ENCODE measurements at places on chromosomes 5 and 9. TPM values are rescaled to one million over a fixed set of nuclear protein-coding genes. Genes with fewer than 3 reads are reported as not detected.

DNA sequence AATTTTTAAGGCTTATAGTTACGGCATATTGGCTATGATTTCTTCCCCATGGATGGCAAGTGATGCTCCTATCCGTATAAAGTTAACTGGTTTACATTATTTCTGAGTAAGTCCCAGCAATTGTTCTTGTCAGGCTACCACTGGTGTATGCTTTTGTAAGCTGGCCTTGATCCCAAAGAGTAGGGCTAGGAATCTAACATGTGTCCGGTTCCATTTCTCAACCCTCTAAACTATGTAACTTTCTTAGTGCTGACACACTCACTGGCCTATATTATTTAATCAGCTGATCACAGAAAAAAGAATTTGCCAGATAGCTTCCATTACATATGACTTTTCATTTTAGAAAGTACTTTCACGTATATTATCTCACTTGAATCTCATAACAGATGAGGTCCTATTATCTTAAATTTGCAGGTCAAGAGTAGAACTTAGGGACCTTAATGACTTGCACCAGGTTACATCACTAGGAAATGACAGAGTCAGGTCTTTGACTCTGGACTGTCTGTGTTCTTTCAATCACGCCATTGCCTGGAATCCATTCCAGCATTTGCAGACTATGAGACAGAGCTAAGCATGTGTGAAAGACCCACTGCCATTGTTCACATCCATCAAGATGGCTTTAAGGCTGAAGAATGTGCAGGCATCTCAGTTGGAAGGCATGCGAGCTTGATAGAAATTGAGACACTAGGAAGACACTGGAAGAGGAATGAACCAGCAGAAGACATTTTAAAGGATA lies 362.9 kb downstream of the ARRDC3 start:
- DNase-seq = no peak

GRCh38 chr5:112062181-112062580 lies 305.2 kb upstream of the NREP start:
- DNase-seq = no peak

DNA sequence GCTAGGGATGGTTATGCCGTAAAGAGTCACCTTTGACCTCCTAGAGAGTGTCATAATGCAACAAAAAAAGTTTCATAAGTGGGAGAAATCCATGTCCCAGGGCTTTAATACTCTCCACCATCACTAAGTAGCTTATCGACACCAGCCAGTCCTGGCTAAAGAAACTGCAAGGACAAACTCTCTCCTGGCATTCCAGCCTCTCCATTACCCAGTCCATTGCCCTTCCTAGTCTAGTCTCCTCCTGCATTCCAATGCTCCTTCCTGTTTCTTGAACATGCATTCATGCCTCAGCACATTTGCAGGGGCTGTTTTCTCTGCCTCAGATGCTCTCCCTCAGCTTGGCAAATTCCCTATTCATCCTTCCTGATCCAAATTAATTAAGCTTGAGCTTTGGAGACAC lies 364.1 kb downstream of the BRINP1 start:
- peak; percentile 35 for DNase-seq

- DNase-seq = peak; percentile 20
These were observed 12.1 kb downstream of the CCL28 start for GRCh38 chr5:43400082-43400481.

DNA sequence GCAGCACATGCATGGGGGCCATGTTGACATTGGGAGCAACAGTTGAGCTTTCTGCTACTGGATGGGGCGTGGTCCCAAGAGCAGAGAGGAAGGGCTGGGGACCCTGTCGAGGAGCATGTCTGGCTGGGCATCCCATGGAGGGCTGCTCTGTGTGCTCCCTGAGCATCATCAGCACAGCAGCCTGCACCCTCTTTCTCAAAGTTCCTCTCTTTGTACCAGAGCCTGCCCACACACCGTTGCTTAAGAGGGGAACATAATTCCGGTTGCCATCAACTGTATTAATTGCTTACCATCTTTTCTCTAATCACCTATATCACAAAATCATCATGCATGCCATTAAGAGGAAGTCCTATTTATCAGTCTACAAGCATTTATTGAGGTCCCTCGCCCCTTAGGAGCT lies 55.2 kb upstream of the DIRAS2 start:
- DNase-seq = no peak

DNA sequence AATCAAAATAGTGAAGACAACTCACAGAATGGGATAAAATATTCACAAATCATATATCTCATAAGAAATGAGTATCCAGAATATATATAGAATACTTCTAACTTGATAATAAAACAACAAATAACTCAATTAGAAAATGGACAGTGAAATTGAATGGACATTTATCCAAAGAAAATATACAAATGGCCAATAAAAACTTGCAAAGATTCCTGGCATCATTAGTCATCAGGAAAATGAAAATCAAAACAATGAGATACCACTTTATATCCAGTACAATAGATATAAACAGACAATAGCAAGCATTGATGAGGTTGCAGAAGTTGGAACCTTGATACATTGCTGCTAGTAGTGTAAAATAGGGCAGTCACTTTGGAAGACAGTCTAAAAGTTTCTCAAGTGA lies 12.8 kb upstream of the TLR4 start:
- peak; percentile 46 for DNase-seq

DNA sequence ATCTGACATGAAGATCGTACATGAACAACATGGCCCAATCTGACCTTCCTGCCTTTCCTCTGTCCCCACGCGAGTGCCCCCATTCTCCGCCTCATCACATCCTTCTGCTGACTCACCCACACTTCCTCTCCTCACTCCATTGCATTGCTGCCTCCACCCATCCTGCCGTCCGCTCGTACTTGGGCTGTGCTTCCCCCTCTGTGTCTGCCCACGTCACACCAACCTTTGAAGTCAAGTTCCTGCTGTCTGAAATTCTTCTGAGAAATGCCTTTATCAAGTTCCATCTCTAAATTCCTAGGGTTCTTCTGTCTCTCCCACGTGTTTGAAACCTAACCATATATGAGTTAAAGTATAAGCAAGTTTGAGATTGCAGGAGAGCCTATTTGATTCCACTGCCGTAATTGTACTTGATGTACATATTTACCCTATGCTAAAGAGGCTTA lies 18.0 kb upstream of the STARD4 start:
- DNase-seq = peak; percentile 40

DNA sequence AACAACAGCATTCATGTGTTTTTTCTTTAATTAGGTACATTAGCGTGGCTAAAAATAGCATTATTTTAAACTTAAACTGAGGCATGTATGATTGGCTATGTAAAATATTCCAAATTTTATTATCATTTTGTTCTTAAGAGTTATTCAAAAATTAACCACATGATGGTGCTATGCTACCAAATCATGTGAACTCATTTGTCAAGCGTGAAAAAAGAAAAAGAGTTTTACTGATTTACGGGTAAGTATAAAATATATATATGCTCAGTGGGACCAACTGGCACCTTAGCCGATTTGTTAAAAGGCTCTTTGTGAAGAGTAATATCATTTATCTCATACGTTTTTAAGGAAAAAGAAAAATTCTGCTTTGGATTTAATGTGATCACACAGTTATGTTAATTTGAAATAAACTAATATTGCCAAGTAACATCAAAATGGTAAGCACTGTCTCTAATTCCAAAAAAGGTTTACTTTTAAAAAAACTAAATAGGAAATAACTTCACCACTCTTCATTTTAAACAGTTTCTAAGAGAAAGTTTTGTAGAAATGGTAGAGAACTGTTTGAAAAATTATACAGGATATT lies 1042.3 kb downstream of the CDH12 start:
- no peak for DNase-seq

- DNase-seq = peak; percentile 90
These were observed 221.6 kb downstream of the ACTL7B start for GRCh38 chr9:108634204-108634603.

DNA sequence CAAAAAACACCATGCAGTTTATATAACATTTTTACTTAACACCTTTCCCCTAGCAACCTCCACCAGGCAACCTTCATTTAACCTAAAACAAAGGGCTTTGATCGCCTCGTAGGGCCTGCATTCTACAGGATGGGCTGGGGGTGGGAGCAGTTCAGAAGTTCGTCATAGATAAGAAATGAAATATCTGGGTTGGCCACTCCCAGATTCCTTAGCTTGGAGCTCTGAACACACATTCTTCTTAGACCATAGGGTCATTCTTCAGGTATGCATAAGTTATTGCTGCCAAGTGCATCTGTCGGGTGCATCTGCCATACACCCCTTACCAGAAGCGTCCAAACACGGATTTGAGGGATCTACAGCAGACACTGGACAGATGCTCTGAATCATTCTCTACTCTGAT lies 4.3 kb upstream of the SLC22A5 start:
- peak; percentile 88 for DNase-seq

DNA sequence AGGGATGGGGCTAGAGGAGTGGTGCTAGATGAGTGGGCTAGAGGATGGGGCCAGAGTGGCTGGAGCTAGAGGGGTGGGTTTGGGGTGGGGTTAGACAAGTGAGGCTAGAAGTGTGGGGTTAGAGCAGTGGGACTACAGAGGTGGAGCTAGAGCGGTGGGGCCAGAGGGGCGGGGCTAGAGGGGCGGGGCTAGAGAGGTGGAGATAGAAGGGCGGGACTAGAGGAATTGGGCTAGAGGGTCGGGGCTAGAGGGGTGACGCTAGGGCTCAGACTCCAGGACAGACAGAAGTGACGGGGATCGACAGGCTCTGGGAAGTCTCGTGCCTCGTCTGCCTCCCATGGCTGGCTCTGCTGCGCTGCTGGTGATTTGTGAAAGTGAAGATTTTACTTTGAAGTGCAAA lies 31.0 kb upstream of the TENT4A start:
- no peak for DNase-seq

GRCh38 chr9:10079284-10079964 lies 533.4 kb downstream of the PTPRD start:
- DNase-seq = no peak

GRCh38 chr9:126599047-126599650 lies 14.6 kb upstream of the LMX1B start:
- no peak for DNase-seq

Gene SLC46A2
- not detected for total RNA-seq

Gene PCDHGB5
- total RNA-seq = 2.1 TPM

Gene LRRC19
- not detected for total RNA-seq

Gene PCDHGB6
- total RNA-seq = 0.32 TPM

Gene TAF11L5
- total RNA-seq = not detected

Gene KLHL9
- total RNA-seq = 35.5 TPM

Gene LPAR1
- 47.5 TPM for total RNA-seq
